Epithelial cell of proximal tubule (primary cell): ENCODE measurements at places on chromosomes 13 and 19.

DNA sequence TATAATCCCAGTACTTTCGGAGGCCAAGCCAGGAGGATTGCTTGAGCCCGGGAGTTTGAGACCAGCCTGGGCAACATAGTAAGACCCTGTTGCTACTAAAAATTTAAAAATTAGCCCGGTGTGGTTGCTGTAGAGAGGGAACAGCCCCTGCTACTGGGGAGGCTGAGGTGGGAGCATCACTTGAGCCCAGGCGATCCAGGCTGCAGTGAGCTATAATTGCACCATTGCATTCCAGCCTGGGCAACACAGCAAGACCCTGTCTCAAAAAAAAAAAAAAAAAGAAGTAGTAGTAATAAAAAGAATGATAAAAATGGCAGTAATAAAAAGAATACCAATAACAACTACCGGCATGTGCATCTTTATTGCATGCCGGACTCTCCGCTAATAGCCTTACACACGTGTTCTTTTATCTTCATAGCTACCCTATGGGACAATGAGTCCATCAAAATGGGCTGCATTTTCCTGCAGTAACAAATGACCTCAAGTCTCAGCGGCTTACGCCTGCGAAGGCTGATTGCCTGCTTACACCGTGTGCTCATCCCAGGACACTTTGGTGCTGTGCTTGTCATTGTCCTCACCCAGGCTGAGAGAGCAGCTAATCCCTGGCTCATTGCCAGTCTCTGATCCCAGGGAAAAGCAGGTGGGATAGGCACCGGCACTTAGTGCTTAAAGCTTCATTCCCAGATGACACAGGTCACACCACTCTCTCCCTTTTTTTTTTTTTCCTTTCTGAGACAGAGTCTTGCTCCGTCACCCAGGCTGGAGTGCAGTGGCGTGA, 14.4 kb upstream of the SYCN start:
- no peak for DNase-seq

GRCh38 chr13:40765602-40766001, 5.4 kb downstream of the MRPS31 start:
- no peak for DNase-seq

DNA sequence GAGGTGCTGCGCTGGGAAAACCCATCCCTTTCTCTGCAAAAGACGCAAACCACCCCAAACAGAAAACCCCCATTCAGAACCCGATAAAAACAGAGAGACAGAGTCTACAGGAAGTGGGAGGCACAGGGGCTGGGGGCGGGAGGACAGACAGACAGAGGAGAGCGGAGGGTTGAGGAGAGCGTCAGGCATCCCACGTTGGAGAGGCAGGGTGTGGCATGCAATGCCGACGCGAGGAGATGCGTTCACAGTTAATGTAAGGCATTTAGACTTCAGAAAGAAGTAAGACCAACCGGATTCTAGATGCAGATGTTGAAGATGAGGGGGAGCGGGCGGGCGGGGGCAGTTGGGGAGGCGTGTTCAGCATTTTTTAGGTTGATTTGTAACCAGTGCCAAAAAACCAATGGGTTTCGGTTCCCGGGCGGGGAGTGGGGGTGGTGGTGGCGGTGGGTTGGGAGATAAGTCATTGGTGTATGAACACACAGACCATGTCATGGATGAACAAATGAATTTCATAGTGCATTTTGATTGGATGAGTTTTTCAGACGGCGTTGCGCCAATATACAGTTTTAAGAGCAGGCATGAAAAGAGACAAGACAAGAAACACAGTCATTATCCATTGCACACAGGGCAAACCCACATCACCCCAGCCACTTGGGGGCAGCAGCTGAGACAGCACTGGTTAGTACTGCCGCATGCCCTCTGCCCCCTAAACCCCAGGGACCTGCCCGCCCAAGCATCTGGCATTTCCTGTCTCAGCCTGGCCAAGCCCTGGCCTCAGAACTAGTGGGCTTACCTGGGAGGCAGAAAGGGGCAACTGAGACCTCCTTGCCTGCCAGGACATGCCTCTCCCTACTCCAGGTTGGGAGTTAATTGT, 91.3 kb downstream of the IER2 start:
- no peak for DNase-seq

GRCh38 chr13:102028206-102028605, 373.6 kb downstream of the FGF14 start:
- no peak for DNase-seq

DNA sequence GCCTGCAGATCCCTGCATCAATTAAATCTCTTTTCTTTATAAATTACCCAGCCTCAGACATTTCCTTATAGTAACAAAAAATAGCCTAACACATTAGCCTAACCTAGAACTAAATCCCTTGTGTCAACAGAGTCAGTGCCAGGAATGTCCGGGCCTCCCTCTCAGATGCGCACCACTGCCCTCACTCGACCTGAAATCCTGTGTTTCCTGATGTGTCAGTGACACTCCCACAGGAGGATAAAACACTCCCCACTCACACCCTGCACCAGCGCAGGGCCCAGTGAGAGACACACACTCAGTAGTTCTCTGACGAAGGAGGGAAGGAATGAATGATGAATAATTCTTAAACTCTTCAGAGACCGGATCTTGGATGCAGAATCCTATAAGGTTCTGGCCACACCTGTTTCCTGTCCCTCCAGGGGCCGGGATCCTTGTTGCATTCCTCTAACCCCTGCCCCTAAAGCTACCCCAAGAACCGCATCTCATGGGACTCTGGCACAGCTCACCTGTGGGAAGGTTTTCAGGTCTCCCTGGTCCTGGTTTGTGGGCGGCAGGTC, 3.1 kb downstream of the CEACAM3 start:
- DNase-seq, result no peak

GRCh38 chr19:54282686-54283470, 2.0 kb upstream of the LILRB2 start:
- no peak for DNase-seq

- DNase-seq, result no peak
Measured at GRCh38 chr19:46755077-46755852, 9.0 kb upstream of the STRN4 start.

- no peak for DNase-seq
Measured at GRCh38 chr19:1465191-1466016, 13.6 kb downstream of the C19orf25 start.

GRCh38 chr13:59479629-59480028, 684.1 kb downstream of the DIAPH3 start:
- DNase-seq, result no peak

- no peak for DNase-seq
Measured at GRCh38 chr19:51653162-51653561, 6.5 kb upstream of the SIGLEC14 start.
